ENCODE measurements at places on chromosomes 1 and 21. TPM values are rescaled to one million over a fixed set of nuclear protein-coding genes. Genes with fewer than 3 reads are reported as not detected.

ZBTB8A gene
- total RNA-seq: 14.8 TPM

ITGB2 gene
- 0.74 TPM for total RNA-seq

PTPN7 gene
- total RNA-seq: 0.32 TPM

ARMH1 gene
- 19.1 TPM for total RNA-seq

CR1L gene
- not detected for total RNA-seq

COL9A2 gene
- 49.9 TPM for total RNA-seq

ACTL8 gene
- not detected for total RNA-seq

EXTL2 gene
- total RNA-seq: 49.8 TPM

BSND gene
- total RNA-seq: 0.09 TPM

VPS13D gene
- total RNA-seq: 77.4 TPM

AMY1C gene
- total RNA-seq: not detected

RNF2 gene
- total RNA-seq: 36.1 TPM

KRTAP19-6 gene
- total RNA-seq: not detected

C1orf87 gene
- not detected for total RNA-seq

All from mesothelial cell of epicardium (in vitro differentiated cells).